Fibroblast of skin of abdomen (primary cell): ENCODE measurements at places on chromosomes 5 and 9.

- DNase-seq = no peak
Measured at GRCh38 chr5:37308793-37309192, 59.6 kb upstream of the CPLANE1 start.

- DNase-seq = peak; percentile 78
Measured at GRCh38 chr5:124193371-124193789, 553.1 kb downstream of the ZNF608 start.

- no peak for DNase-seq
Measured at GRCh38 chr5:119631660-119632059, 2.3 kb downstream of the FAM170A start.

- no peak for DNase-seq
Measured at GRCh38 chr5:59449905-59450644, 443.5 kb downstream of the PDE4D start.
